ENCODE measurements at places on chromosomes 16 and 17.

DNA sequence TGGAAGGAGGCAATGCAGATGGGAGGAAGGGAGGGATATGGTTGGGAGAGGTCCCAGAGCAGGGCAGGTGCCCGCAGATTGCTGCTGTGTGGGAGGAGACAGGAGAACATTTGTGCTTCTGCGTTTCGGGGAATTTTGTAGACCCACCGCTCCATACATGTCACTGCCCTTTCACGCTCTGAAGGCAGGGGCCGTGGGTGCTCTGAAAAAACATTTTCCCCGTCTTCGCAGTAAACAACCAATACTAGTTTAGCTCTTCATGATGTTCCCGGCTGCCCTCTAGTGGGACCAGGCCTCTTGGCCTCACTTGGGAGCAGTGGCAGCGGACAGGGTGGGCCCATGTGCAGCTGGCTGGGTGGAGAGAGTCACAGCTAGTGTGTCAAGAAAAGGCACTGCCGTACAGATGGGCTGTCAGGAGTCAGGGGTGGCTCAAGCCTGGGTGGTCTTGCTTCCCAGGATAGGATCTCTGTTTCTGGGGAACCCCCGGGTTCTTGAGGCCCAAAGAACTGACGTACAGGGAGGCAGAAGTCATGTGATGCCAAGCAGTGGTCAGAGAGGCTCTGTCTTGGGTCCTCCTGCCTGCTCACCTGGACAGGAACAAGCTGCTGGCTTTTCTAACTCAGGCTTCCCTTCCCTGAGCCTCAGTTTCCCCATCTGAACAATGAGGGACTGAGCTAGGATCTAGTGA is 46.5 kb upstream of the CPNE2 start:
- no peak for DNase-seq

- no peak for DNase-seq
Observed at GRCh38 chr16:53433509-53433908, 762 bp upstream of the RBL2 start.

- no peak for DNase-seq
Observed at GRCh38 chr16:89064606-89065457, 28.8 kb upstream of the ACSF3 start.

- DNase-seq = no peak
Observed at GRCh38 chr17:56879280-56879679, 34.6 kb downstream of the TRIM25 start.

- DNase-seq = no peak
Observed at GRCh38 chr17:78780335-78780734, 1.7 kb downstream of the CYTH1 start.

- DNase-seq = no peak
Observed at GRCh38 chr17:56570199-56570598, 23.3 kb upstream of the NOG start.

GRCh38 chr16:30901201-30902028 is 5.0 kb downstream of the CTF1 start:
- no peak for DNase-seq

GRCh38 chr17:57935833-57936807 is 19.1 kb downstream of the CUEDC1 start:
- no peak for DNase-seq

- no peak for DNase-seq
Observed at GRCh38 chr17:78611607-78612006, 34.4 kb upstream of the DNAH17 start.

- no peak for DNase-seq
Observed at GRCh38 chr16:65200857-65201256, 79.0 kb upstream of the CDH11 start.

GRCh38 chr17:61149862-61150362 is 249.7 kb upstream of the TBX2 start:
- no peak for DNase-seq

DNA sequence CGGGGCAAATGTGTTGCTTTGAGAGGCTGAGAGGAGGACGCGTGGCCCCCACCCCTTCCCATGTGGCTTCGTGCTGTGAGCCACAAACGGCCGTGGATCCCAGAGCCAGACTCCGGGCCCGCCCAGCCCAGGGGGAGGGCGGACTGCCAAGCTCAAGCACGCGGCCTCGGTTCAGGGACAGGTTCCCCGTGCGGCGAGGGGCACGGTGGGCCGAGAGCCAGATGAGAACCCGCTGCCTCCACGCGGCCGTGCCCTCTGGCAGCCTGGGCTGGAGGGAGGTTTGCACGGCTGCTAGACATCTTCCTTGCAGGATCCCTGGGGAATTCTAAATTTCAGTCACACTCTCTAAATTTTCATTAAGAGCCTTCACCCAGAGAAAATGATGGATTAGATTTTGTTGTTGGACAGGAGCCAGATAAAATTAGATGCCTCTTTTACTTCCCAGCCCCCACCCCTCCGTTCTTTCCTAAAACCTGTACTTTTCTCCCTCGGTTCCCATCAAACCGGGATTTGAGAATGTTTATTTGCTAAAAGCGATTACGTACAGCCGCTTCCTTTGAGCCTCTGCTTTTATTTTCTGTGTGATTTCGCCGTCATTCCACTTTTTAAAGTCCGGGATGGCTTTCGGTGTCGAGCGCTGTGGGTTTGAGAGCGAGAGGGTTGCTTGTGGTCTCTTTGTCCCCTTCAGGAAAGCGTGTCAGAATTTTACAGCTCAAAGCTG is 25.0 kb upstream of the GNG13 start:
- DNase-seq = no peak
